Peyer's patch (tissue), 4 donors: ENCODE measurements at places on chromosomes 6 and 20.
A peak's percentile ranks its signal among the peaks of the same experiment; 100 is the strongest.

DNA sequence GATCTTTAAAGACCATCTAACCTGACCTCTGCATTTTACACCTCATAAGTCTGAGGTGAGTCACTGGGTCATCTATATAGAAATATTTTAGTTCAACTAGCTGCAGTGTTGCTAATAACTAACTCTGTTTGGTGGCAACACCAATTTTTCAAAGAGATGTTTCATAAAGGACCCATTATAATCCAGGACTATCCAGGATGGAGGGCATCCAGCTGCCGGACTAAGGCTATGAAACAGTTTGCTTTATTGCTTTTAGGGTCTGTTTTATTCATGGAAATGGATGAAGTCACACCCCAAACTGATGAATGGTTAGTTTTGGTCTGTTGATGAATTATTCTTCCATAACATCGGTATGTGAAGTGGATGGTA is 204.2 kb upstream of the GMDS start:
- H3K4me1 ChIP-seq, result no peaks in the 10 kb centered on the region
- H3K27ac ChIP-seq, result no peak overlapping the region

DNA sequence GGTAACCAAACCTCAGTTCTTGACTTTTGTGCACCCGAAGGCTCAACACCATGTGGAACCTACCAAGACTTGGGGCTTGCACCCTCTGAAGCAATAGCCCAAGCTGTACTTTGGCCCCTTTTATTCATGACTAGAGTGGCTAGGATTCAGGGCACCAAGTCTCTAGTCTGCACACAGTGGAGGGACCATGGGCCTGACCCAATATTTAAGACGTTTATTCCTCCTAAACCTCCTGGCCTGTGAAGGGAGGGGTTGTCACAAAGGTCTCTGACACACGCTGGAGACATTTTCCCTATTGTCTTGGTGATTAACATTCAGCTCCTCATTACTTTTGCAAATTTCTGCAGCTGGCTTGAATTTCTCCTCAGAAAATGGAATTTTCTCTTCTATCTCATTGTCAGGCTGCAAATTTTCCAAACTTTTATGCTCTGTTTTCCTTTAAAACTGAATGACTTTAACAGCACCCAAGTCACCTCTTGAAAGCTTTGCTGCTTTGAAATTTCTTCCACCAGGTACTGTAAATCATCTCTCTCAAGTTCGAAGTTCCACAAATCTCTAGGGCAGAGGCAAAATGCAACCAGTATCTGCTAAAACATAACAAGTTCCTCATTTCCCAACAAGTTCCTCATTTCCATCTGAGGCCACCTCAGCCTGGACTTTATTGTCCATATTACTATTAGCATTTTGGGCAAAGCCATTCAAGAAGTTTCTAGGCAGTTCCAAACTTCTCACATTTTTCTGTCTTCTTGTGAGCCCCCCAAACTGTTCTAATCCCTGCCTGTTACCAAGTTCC is 481.4 kb upstream of the BTBD3 start:
- no peak for DNase-seq
- H3K27ac ChIP-seq, result no peak overlapping the region
- no peaks in the 10 kb centered on the region for H3K27me3 ChIP-seq

DNA sequence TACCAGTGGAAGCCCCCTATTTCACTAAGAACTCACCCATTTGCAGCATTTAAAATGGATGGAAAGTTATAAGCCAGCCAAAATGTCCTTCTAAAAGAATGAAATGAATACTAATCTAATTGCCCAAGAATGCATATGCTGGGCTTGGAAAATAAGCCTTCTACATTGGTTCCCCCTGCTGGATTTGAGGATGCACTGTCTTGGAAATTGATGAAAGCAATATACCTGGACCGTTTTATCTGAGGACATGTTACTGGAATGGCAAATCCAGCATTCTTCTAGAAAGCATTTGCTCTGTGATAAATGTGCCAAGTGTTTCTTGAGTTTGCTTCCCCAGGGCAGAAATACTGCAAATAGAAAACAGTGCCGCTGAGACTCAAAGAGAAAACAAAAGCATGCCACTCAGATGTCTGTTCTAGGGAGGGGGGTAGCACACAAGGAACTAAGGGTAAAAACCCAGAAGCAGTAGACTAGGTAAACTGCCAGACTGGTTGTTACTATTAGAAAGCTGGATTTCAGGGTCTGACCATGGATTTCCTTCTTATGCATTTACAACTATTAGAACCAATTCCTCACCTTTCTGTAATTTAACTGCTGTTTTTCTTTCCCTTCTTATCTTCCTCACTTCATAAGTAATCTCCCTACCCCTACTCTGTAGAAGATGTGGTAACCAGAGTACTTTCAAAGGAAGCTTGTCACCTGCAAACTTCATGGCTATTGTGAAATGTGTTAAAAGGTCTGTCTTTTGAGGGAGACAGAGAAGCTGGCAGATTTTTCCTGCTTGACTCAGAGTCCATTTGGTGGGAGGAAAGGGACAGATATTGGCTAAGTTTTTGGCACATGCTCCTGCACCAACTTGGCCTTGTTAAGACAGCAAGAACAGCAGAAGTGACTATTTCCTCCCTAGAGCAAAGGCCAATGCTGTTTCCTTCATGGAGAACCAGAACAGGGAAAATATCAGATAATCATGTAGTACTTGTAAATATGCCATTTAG is 642.6 kb downstream of the KIF16B start:
- no peaks in the 10 kb centered on the region for H3K27me3 ChIP-seq
- DNase-seq, result no peak
- no peaks in the 10 kb centered on the region for H3K36me3 ChIP-seq
- H3K4me1 ChIP-seq, result no peaks in the 10 kb centered on the region
- H3K4me3 ChIP-seq, result no peak overlapping the region

- no peak overlapping the region for H3K4me3 ChIP-seq
- H3K36me3 ChIP-seq, result no peaks in the 10 kb centered on the region
- H3K4me1 ChIP-seq, result no peaks in the 10 kb centered on the region
- no peak overlapping the region for H3K27ac ChIP-seq
- H3K27me3 ChIP-seq, result no peaks in the 10 kb centered on the region
These were observed 85.8 kb downstream of the YTHDF1 start for GRCh38 chr20:63129991-63130657.

DNA sequence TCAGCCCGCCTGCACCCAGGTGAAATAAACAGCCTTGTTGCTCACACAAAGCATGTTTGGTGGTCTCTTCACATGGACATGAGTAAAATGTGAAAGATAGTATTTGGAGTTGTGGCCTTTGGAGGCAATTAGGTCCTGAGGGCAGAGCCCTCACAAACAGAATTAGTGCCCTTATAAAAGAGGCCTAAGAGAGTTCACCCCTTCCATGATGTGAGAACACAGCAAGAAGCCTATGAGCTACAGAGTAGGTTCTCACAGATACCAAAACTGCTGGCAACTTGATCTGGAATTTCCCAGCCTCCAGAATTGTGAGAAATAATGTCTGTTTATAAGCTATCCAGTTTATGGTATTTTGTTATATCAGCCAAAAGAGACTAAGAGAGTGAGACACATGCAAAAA is 74.5 kb downstream of the TRDN start:
- DNase-seq, result no peak
- no peaks in the 10 kb centered on the region for H3K4me1 ChIP-seq
- H3K27me3 ChIP-seq, result no peaks in the 10 kb centered on the region
- no peak overlapping the region for H3K4me3 ChIP-seq
- no peaks in the 10 kb centered on the region for H3K36me3 ChIP-seq

DNA sequence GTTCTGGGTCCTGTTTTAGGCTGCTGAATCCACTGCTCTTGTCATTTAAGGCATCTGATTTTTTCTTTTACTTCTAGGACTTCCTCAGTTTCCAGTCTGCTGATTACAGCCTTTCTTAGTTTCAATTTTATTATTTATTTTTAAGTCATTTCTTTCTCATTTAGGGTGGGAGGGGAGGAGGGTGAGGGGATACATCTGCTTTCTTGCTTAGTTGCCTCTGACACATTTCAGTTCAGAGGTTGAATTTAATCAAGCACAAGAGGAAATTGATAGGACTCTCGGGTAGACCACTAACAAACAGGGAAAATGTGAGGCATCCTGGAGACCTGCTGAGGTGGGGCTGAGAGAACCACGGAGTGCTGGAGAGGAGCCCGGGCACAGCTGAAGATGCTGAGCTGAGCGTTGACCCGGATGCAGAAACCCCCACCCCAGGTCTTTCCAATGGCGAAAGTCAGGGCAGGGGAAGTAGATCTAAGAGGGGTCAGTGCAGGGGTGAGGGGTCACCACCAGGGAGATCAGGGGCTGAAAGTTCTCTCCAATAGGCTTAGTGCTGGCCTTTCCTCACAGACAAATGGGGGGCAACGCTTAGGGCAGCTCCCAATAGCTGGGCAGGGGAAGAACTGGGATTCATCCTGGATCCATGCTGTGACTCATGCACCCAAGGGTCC is 7.6 kb upstream of the TREML2 start:
- no peaks in the 10 kb centered on the region for H3K36me3 ChIP-seq
- no peak for DNase-seq
- no peaks in the 10 kb centered on the region for H3K4me1 ChIP-seq
- no peaks in the 10 kb centered on the region for H3K27me3 ChIP-seq

- H3K4me3 ChIP-seq, result no peak overlapping the region
- H3K27me3 ChIP-seq, result no peaks in the 10 kb centered on the region
- no peak for DNase-seq
These were observed 230.4 kb upstream of the CST7 start for GRCh38 chr20:24718696-24719095.

DNA sequence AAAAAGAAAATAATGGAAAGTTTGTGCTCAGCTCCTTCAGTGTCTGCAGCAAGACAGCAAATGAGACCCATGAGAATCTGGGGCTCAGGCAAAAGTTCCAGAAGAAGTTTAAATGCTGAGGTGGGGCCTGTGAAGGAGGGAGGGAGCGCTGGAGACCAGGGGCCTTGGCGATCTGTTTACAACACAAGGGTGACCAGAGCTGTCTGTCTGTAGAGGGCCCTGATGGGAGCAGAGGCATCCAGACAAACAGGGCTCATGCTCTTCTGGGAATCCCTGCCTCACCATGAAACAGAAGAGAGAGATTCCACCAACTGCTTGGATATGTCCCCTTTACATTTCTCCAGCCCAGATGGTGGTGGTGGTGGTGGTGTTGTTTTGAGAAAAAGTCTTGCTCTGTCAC is 79.3 kb upstream of the SHLD1 start:
- no peak overlapping the region for H3K27ac ChIP-seq
- H3K4me3 ChIP-seq, result no peak overlapping the region
- H3K4me1 ChIP-seq, result no peaks in the 10 kb centered on the region
- DNase-seq, result no peak
- no peaks in the 10 kb centered on the region for H3K36me3 ChIP-seq

DNA sequence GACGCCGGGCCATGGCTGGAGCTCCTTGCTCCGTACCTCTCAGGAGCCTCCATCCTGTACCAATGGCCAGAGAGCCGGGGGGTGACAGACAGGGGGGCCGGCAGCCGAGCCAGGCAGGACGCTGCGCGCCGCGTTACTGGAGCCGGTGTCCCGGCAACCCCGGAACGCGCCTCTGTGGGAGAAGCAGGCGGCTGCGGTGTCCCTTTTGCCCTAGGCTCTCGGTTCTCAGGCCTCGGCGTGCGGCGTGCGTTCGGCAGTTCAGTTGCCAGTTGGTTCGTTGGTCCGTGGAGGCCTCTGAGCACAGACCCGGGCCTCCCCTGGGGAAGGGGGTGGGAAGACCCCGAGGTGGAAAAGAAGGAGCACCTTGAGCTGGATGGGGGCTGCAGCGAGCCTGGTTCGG is at the start of gene SPATS1:
TSS of gene SPATS1 (plus strand) at position 162 of the 400 bp plus-strand sequence. CDS start 446 bp downstream, outside the sequence.
- no peaks in the 10 kb centered on the region for H3K4me1 ChIP-seq
- H3K27ac ChIP-seq, result no peak within 1 kb of the TSS
- no peak within 1 kb of the TSS for H3K4me3 ChIP-seq
- no peak for DNase-seq
- H3K27me3 ChIP-seq, result no peaks in the 10 kb centered on the region
- no peaks in the 10 kb centered on the region for H3K36me3 ChIP-seq

- no peaks in the 10 kb centered on the region for H3K27me3 ChIP-seq
- H3K4me1 ChIP-seq, result no peaks in the 10 kb centered on the region
- no peak for DNase-seq
- no peaks in the 10 kb centered on the region for H3K36me3 ChIP-seq
These were observed 25.9 kb downstream of the ADGRF4 start for GRCh38 chr6:47724300-47724699.

DNA sequence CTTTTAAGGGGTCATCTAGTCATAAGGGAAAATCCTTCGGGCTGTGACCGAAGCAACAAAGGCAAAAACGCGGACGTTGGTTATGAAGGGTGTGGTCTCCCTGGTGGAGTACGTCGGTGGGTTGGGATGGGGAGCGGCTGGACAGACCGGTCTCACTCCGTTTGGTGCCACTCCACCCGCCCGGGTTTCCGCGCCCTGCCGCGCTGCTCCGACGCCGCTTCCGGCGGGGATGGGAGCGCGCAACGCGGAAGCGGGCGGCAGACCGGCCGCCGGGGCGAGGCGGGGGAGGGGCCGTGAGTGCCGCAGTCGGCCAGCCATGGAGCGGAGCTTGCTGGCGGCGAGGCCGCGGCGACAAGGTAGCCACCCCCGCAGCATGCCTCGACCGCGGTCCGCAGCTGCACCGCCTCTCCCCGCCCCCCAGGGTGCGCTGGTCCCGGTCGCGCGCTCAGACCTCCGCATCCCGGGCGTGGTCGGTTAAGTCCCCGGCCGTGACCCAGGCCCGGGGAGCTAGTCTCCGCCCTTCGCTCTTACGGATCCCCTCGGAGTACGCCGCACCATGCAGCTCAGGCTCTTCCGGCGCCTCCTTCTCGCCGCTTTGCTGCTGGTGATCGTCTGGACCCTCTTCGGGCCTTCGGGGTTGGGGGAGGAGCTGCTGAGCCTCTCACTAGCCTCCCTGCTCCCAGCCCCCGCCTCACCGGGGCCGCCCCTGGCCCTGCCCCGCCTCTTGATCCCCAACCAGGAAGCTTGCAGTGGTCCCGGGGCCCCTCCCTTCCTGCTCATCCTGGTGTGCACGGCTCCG is at the start of gene B3GALT4:
TSS of gene B3GALT4 (plus strand) at position 260 of the 799 bp plus-strand sequence. CDS start at position 557, 297 bp downstream.
- peaks cover 40% of the 10 kb centered on the region for H3K36me3 ChIP-seq
- H3K4me1 ChIP-seq, result peaks cover 56% of the 10 kb centered on the region

- H3K4me1 ChIP-seq, result no peaks in the 10 kb centered on the region
- no peaks in the 10 kb centered on the region for H3K27me3 ChIP-seq
- H3K27ac ChIP-seq, result no peak overlapping the region
- DNase-seq, result no peak
These were observed 48.6 kb upstream of the RCAN2 start for GRCh38 chr6:46539866-46540265.

GRCh38 chr20:37929683-37930014 is 26.7 kb downstream of the VSTM2L start:
- no peaks in the 10 kb centered on the region for H3K36me3 ChIP-seq
- H3K27ac ChIP-seq, result no peak overlapping the region
- H3K27me3 ChIP-seq, result no peaks in the 10 kb centered on the region
- H3K4me3 ChIP-seq, result no peak overlapping the region
- no peaks in the 10 kb centered on the region for H3K4me1 ChIP-seq

DNA sequence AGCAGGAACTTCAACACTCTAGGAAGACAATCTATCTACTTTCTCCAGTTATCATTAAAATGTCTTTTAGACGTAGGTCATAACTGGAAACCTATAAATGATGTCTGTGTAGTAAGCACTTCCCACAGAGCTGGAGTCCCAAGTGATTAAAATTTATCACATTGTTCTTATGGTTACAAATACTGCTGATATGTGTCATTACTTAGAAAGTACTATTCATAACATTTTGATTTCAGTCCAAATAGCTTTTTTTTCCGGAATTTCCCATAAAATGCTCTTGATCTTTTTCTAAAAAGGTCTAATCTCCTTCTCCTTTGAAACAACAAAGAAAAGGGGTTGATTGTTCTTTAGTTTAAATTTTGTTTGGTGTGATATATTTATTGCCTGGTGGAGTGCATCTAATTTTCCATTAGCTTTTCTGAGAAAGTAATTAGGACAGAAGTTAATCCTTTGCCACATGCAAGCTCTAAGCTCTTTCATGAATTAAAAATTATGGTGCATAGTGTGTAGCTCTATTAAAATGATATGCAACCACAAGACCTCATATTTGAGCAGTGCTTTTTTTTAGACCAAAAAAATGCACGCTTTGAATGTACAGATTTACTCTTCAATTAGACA is 132.7 kb upstream of the TCF21 start:
- H3K27ac ChIP-seq, result peak overlapping the region; percentile 45
- no peak for DNase-seq
- H3K4me3 ChIP-seq, result no peak overlapping the region
- H3K27me3 ChIP-seq, result no peaks in the 10 kb centered on the region
- no peaks in the 10 kb centered on the region for H3K4me1 ChIP-seq
- H3K36me3 ChIP-seq, result no peaks in the 10 kb centered on the region
